ENCODE measurements at places on chromosomes 2 and 18. TPM values are rescaled to one million over a fixed set of nuclear protein-coding genes. Genes with fewer than 3 reads are reported as not detected.

GRCh38 chr2:66555501-66556324, 120.8 kb downstream of the MEIS1 start:
- peak; percentile 21 for DNase-seq
- no peaks in the 10 kb centered on the region for H3K4me1 ChIP-seq
- no peaks in the 10 kb centered on the region for H3K27me3 ChIP-seq
- peak overlapping the region; percentile 49 for H3K4me3 ChIP-seq

- no peaks in the 10 kb centered on the region for H3K36me3 ChIP-seq
- no peaks in the 10 kb centered on the region for H3K27me3 ChIP-seq
- no peak overlapping the region for H3K27ac ChIP-seq
- H3K4me1 ChIP-seq, result no peaks in the 10 kb centered on the region
Measured at GRCh38 chr2:57891086-57891712, 155.4 kb upstream of the VRK2 start.

DNA sequence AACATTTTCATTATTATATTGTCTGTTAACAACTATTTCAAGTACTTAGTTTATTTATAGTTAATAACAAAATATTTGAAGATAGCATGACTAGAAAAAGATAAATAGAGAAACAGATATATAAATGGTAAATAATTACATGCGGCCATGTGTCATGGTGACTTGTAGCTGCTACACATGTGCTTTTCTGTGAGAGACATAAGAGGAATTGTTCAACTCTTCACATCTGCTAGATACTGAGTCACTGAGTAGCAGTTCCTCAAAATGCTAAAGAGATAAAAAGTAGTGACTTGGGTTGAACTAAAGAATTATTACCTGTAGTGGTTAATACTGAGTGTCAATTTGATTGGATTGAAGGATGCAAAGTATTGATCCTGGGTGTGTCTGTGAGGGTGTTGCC, 37.5 kb upstream of the SCN9A start:
- no peak overlapping the region for H3K27ac ChIP-seq
- no peaks in the 10 kb centered on the region for H3K27me3 ChIP-seq
- H3K36me3 ChIP-seq, result peaks cover 26% of the 10 kb centered on the region
- H3K4me1 ChIP-seq, result no peaks in the 10 kb centered on the region
- no peak overlapping the region for H3K4me3 ChIP-seq

DNA sequence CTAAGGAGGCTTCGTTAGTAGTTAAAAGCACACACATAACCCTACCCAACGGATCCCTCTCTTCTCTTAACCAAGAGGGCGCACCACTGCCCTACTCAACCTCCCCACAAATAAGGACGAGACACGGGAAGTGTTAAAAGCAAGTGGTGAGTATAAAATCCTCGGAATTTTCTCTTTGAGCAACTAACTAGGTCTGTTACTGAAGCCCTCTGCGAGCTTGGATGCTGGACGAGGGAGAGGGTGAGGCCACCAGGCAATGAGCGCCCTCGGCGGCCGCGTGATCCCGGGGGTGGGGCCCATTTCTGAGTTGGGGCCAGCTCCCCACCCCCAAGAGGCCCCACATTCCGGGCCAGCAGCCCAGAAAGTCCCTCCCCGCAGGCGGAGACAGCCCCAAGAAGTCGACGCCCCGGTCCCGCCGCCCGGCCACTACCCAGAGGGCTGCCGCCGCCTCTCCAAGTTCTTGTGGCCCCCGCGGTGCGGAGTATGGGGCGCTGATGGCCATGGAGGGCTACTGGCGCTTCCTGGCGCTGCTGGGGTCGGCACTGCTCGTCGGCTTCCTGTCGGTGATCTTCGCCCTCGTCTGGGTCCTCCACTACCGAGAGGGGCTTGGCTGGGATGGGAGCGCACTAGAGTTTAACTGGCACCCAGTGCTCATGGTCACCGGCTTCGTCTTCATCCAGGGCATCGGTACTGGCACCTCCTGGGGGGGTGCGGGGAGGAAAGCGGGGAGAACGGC, at the start of gene CYBRD1:
Gene CYBRD1, plus strand, starts transcription at position 423 of the 736 bp plus-strand sequence. Its CDS starts 72 bp downstream, at position 495.
- H3K27ac ChIP-seq, result peak within 1 kb of the TSS; percentile 84
- H3K4me1 ChIP-seq, result no peaks in the 10 kb centered on the region
- no peaks in the 10 kb centered on the region for H3K27me3 ChIP-seq
- H3K36me3 ChIP-seq, result no peaks in the 10 kb centered on the region

GRCh38 chr2:7028846-7029245, 111.6 kb downstream of the RNF144A start:
- peak overlapping the region; percentile 52 for H3K27ac ChIP-seq
- peaks cover 37% of the 10 kb centered on the region for H3K36me3 ChIP-seq
- no peaks in the 10 kb centered on the region for H3K27me3 ChIP-seq
- H3K4me1 ChIP-seq, result peaks cover 61% of the 10 kb centered on the region
- no peak overlapping the region for H3K4me3 ChIP-seq

DNA sequence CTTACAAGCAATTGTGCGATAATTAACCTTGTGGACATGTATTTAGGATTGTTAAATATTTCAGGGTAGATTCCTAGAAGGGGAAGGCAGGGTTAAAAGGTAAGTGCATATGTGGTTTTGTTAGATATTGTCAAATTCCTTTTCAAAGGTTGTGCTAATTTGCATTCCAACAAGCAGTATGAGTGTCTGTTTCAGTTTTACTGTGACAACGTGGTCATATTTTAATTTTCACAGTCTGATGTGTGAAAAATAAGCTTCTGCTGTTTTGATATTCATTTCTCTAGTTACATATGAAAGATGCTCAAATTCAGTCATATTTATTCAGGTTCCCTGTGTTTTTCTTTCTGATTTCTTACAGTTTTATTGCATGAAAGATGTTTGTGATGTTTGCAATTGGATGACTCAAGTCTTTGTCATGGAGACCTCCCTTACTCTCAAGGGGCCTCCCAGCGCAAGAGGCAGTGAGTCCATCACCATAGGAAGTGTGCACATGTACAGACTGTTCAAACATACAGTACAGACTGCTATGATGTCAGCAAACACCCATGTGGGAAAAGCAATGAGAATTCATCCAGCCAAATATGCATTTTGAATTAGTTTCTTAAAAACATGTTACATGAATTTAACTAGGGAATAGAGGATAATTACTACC, 310.8 kb downstream of the GALR1 start:
- H3K27ac ChIP-seq, result no peak overlapping the region
- no peaks in the 10 kb centered on the region for H3K4me1 ChIP-seq
- no peaks in the 10 kb centered on the region for H3K36me3 ChIP-seq
- H3K27me3 ChIP-seq, result no peaks in the 10 kb centered on the region

- DNase-seq, result no peak
- H3K4me3 ChIP-seq, result peak overlapping the region; percentile 82
- H3K27ac ChIP-seq, result no peak overlapping the region
- no peaks in the 10 kb centered on the region for H3K4me1 ChIP-seq
- no peaks in the 10 kb centered on the region for H3K27me3 ChIP-seq
Measured at GRCh38 chr18:80246445-80247392, 595 bp downstream of the PARD6G start.

- H3K36me3 ChIP-seq, result no peaks in the 10 kb centered on the region
- H3K4me1 ChIP-seq, result peaks cover 10% of the 10 kb centered on the region
Measured at GRCh38 chr2:101500860-101501259, 25.9 kb upstream of the RFX8 start.

GRCh38 chr2:188399159-188399558, 107.5 kb downstream of the GULP1 start:
- no peaks in the 10 kb centered on the region for H3K36me3 ChIP-seq
- no peaks in the 10 kb centered on the region for H3K27me3 ChIP-seq
- no peak overlapping the region for H3K27ac ChIP-seq
- no peak for DNase-seq

DNA sequence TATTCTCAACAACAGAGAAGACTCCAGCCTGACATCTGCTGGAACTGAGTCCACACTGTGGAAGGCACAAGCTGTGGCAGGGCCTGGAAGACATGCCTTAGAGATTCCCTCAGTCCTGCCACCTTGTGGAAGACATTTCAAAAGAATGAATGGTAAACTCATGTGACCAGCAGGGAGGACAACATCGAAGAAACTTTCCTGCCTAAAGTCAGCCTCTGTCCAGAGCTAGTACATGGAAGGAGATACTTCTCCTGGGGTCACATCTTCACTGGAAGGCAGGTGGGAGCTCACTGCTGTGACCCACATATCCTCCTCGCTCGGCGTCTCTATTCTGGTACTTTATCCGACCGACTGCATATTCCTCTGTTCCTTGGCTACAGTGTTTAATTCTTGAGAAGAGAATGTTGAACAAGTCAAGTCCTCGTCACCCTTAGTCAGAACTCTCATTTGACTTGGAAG, 59.5 kb downstream of the PUM2 start:
- no peaks in the 10 kb centered on the region for H3K4me1 ChIP-seq
- no peaks in the 10 kb centered on the region for H3K27me3 ChIP-seq
- no peak overlapping the region for H3K4me3 ChIP-seq
- peaks cover 16% of the 10 kb centered on the region for H3K36me3 ChIP-seq
- no peak overlapping the region for H3K27ac ChIP-seq
- DNase-seq, result peak; percentile 15

Gene GPC1
- 131 TPM for total RNA-seq

Gene GALNT3
- total RNA-seq, result 0.83 TPM

DNA sequence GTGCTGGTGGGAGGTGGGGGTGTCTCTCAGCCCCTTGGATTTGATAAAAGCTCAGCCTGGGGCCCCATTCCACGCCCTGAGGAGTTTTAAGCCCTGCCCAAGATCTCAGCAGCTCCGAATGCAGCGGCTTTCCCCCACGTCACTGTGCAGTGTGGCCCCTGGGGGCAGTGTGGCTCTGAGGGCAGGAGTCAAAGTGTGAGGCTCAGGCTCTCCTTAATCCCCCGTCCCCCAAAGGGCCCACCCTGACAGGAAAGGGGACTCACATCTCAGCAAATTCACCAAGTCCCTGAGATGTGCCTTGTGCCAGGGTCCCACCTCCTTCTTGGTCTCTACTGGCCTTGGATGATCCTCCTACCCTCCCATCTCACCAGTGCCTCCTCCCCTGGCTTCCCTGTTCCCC, 25.2 kb downstream of the NPPC start:
- peaks cover 2% of the 10 kb centered on the region for H3K4me1 ChIP-seq
- no peak for DNase-seq
- H3K27ac ChIP-seq, result no peak overlapping the region
- no peaks in the 10 kb centered on the region for H3K36me3 ChIP-seq

- peak overlapping the region; percentile 35 for H3K27ac ChIP-seq
- no peaks in the 10 kb centered on the region for H3K36me3 ChIP-seq
- no peak overlapping the region for H3K4me3 ChIP-seq
- DNase-seq, result peak; percentile 34
Measured at GRCh38 chr2:86633155-86633651, 9.5 kb upstream of the RNF103 start.

DNA sequence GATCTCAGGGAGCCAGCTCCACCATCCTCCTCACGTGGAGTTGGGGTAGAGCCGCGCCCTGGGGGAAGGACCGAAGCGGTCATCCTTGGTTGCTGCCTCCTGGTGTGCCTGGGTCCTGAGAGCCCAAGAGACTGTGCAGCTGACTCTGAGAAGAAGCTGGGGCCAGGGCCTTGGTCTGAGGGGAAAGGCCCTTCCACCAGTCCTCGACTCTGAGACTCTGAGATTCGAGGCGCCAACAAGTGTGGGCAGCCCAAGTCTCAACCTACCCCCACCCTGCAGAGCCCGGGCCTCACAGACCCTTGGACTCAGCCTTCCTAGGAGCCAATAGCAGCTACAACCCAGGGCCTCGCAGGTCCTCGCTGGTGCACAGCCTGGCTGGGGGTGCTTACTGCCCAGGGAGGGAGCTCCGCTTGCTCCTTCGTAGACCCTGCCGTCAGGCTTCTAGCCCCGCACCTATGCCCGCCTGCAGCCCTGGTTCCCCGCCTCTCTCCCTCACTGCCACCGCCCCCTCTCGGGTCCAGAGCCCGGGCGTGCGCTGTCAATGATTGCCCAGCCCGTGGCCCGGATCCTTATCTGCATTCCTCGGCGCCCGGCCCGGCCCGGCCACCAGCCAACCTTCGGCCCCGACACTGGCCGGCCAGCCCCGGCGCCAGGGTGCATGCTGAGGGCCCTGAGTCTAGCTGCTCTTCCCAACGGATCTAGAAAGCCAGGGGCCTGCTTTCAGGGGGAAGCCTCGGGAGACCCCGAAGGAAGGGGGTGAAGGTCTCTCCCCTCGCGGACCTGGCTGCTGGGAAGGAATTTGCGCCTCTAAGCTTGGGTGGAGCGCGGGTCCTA, 2.0 kb downstream of the IHH start:
- no peaks in the 10 kb centered on the region for H3K36me3 ChIP-seq
- H3K27ac ChIP-seq, result no peak overlapping the region
- peaks cover 27% of the 10 kb centered on the region for H3K4me1 ChIP-seq
- H3K4me3 ChIP-seq, result peak overlapping the region; percentile 24
- peaks cover 65% of the 10 kb centered on the region for H3K27me3 ChIP-seq
- DNase-seq, result peak; percentile 74

Gene IGFBP5
- total RNA-seq, result 242 TPM

DNA sequence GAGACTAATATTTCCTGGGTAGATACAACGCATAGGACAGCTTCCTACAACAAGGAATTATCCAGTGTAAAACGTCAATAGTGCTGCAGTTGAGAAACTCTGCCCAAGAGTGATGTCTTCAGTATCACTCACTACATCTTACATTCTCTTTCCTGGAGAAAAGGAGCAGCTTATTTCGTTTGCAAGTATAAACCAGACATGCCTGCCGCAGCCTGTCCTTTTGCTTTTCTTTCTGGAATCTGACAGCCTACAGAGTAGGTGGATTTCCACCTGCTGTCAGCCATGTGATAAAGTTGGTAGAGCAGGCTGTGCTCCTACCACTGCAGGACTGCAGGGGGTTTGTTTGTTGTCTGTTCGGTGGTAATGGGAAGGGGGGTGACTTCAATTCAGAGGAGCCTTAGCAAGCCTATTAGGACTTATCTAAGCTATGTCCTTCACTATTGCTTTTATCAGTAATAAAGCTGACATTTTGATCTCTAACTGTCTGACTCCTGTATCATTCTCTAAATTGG, 439.1 kb downstream of the GRB14 start:
- H3K4me3 ChIP-seq, result no peak overlapping the region
- H3K4me1 ChIP-seq, result no peaks in the 10 kb centered on the region
- no peak overlapping the region for H3K27ac ChIP-seq
- H3K27me3 ChIP-seq, result no peaks in the 10 kb centered on the region
- H3K36me3 ChIP-seq, result no peaks in the 10 kb centered on the region
- no peak for DNase-seq

Gene TANC1
- 91.1 TPM for total RNA-seq

DNA sequence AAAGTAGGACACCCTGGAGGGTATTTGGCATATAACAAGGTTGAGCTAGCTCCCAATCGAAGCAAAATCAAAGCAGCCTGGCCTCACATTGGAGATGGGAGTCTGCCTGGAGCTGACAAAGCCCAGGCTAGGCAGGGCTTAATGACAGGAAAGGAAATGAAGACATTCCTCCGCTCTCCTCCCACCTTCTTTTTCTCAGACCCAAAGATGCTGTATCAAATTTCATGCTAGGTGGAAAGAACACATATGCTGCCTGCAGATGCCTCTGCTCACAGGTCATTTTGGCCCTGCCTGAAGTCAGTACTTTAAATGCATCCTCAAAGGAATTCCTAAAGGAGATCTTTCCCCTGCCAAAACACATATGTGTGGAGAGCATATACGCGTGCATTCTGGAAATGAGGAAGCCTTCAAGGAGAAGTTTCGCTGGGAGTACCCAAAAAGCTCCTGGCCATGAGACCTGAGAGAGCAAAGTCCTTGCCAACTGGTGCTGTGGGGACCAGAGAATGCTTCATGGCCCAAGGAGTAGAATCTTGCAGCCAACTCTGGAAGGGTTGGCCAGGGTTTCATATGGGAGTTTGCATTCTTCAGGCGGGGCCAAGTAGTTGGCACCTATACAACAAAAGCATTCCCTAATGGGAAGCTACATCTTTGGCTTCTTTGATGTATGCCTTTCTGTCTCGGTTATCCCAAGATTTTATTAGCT, 88.0 kb downstream of the AQP4 start:
- no peaks in the 10 kb centered on the region for H3K36me3 ChIP-seq
- H3K4me3 ChIP-seq, result no peak overlapping the region
- H3K27ac ChIP-seq, result no peak overlapping the region
- H3K27me3 ChIP-seq, result peaks cover 4% of the 10 kb centered on the region
- DNase-seq, result no peak

Gene VWA3B
- total RNA-seq, result not detected

Gene UPP2
- total RNA-seq, result not detected

Measured in heart left ventricle (tissue), 16 donors.